ENCODE measurements at places on chromosomes 7 and 10. TPM values are rescaled to one million over a fixed set of nuclear protein-coding genes. Genes with fewer than 3 reads are reported as not detected.

- H3K27me3 ChIP-seq: no peaks in the 10 kb centered on the region
- H3K27ac ChIP-seq: no peak overlapping the region
- no peak overlapping the region for H3K4me3 ChIP-seq
- H3K36me3 ChIP-seq: no peaks in the 10 kb centered on the region
These were observed 358.8 kb downstream of the CALN1 start for GRCh38 chr7:72053292-72053691.

Gene PAX4
- not detected for total RNA-seq

DNA sequence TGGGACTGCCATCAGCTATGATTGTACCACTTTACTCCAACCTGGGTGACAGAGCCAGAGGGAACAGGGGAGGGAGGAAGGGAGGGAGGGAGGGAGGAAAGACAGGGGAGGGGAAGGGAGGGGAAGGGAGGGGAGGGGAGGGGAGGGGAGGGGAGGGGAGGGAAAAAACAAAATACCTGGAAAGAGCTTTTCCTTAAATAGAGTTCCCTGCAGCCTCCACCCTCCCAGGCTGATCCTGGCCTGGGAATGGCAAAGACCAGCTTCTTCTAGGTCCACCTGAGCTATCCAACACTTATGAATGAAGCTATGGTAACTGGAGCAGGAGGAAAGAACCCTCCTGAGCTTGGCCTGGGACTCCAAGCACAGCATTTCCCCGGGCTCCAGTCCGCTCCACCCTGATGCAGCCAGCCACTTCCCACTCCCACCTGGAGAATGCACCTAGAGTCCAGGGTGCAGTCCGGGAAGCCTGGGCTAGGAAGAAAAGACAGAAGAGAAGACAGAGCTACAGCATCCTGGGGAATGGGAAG is 66.1 kb downstream of the GRID1 start:
- no peak overlapping the region for H3K27ac ChIP-seq
- no peaks in the 10 kb centered on the region for H3K36me3 ChIP-seq
- DNase-seq: no peak
- no peak overlapping the region for H3K4me3 ChIP-seq

DNA sequence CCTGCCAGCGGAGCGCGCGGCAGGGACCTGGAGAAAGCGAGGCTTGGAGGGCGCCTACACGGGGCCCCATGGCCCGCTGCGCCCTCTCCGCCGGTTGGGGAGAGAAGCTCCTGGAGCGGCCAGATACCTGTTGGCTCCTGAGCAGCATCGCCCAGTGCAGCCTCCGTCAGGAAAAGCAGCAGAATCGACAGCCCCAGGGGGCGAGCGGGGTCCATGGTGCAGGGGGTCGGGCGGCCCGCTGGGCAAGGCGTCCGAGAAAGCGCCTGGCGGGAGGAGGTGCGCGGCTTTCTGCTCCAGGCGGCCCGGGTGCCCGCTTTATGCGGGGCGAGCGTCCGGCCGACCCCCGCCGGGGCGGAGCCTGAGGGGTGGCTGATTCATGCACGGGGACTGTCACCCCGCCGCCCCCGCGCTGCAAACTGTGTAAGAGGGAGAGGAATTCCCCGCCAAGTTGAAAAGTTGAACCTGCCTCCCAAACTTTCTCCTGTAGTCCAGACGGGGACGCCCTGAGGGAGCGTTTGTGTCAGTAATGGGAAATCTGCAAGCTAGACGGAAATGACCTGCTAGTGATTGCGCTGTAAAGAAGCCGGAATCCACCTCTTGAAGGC is at the start of gene TFPI2:
Gene TFPI2, minus strand, starts transcription at position 290 of the 605 bp plus-strand sequence. Its CDS starts 75 bp downstream, at position 215.
- peak within 1 kb of the TSS; percentile 69 for H3K4me3 ChIP-seq
- no peak within 1 kb of the TSS for H3K27ac ChIP-seq
- H3K36me3 ChIP-seq: no peaks in the 10 kb centered on the region
- DNase-seq: no peak
- peaks cover 2% of the 10 kb centered on the region for H3K27me3 ChIP-seq

DNA sequence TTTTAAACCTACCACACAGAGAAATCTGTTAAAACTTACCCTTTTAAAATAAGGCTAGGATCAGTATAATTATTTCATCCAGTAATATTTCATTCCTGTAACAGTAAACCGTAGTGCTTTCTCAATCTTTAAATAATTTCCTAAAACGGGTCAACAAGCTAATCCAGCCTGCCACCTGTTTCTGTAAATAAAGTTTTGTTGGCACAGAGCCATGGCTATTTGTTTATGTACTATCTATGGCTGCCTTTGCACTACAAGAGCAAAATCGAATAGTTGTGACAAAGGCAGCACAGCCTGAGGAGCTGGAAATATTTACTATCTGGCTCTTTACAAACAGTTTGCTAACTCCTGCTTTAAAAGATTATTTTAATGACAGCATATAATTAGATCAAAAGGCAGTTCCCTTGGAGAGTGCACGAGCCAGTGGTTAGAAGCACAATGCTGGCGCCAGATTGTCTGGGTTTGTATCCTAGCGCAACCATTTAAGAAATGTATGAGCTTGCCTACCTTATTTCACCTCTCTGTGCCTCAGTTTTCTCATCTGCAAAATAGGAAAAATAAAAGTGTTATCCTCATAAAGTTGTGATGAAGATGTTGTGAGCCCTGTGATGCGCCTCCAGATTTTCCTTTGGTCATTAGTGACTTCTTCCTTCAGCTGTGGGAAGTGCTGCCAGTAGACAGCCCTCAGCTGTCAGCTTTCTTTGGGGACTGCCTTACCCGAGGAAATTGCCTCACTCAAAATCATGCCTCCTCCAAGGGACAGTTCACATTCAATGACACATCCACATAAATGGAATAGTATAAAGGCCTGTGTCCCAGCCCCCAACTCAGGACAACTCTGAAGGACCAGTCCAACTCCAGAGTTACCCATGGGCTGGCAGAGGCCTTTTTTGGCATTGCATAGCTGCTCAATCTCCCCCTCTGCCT is 11.8 kb upstream of the MIOS start:
- H3K4me1 ChIP-seq: no peaks in the 10 kb centered on the region
- no peak overlapping the region for H3K27ac ChIP-seq
- no peak for DNase-seq
- no peak overlapping the region for H3K4me3 ChIP-seq
- H3K27me3 ChIP-seq: no peaks in the 10 kb centered on the region

- H3K4me1 ChIP-seq: peaks cover 3% of the 10 kb centered on the region
- H3K27me3 ChIP-seq: no peaks in the 10 kb centered on the region
- no peaks in the 10 kb centered on the region for H3K36me3 ChIP-seq
- no peak for DNase-seq
- no peak overlapping the region for H3K27ac ChIP-seq
These were observed 13.9 kb downstream of the DNAJC1 start for GRCh38 chr10:21989453-21990154.

DNA sequence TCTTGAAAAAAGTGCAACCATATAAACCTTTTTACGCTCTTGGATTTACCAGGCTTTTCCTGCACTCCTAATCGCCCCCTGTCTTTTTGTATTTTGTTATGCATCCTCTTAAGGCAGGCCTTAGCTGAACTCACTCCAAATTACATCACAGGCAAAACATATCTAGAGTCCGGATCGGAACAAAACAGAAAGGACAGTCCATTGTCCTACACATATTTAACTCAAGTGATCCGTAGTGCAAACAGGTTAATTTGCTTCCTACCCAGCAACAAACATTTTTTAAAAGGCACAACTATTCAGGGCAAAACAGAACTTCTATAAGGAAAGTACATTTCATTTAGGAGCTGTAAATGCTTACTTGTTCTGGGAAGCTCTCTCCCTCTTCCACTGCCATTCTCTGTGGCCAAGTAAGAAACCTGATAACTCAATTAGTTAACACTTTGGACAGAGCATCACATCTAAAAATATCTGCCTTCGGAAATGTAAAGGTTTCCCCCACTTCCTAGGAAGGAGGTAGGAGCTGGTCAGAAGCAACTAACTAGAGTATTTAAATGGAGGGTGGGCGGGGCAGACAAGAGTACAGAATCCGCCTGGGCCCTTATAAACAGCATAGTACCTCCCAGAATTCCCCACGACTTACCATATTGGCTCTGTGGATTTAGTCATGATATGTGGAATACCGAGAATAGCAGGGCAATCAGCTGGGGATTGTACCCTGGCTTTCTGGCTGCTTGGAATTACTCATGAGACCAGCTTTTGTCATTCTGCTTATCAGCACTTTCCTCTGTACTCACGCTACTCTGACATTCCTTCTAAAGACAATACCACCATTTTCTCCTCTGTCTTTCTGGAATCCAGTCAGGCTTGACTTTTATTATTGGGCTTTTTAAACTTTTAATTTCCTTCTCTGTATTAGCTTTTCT is 89.5 kb downstream of the ANK3 start:
- no peak for DNase-seq
- no peak overlapping the region for H3K4me3 ChIP-seq
- H3K4me1 ChIP-seq: no peaks in the 10 kb centered on the region
- H3K27ac ChIP-seq: no peak overlapping the region

Gene TDRD1
- 0.37 TPM for total RNA-seq

DNA sequence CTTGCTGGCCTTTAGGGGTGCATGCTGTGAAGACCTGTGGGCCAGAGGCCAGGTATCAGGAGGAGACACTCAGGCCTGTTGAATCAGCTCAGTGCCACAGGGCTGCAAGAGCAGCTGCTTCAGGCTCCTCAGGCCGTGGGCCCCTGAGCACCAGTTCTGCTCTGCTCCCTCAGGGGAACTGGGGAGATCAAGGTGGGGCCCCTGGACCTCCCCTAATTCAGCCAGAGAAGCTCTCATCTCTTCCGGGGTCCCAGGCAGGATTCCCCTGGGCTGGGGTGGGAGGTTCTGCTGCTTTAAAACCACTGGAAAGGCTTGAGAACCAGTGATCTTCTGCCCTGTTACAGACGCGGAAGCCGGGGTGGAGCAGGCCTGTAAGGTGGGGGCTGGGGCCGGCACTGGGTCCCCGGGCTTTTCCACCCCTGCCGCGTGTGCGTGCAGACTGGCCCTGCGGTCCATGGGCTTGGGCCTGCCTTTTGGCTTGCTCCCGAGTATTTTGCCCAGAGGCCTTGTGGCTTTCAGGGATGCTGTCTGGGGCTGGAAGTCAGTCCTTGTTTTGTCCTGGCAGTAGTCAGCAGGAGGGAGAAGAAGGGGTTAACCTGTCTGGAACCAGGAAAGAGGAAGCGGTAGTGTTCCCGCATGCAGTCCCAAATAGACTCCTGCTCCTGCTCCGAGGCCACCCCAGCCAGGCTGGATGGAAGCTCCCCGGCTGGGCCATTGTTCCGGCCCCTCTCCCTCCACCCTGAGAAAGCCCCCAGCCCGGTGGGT is 74.3 kb downstream of the LHPP start:
- peaks cover under 1% of the 10 kb centered on the region for H3K27me3 ChIP-seq
- no peak for DNase-seq
- no peak overlapping the region for H3K4me3 ChIP-seq
- H3K4me1 ChIP-seq: no peaks in the 10 kb centered on the region
- H3K36me3 ChIP-seq: peaks cover 3% of the 10 kb centered on the region
- no peak overlapping the region for H3K27ac ChIP-seq

DNA sequence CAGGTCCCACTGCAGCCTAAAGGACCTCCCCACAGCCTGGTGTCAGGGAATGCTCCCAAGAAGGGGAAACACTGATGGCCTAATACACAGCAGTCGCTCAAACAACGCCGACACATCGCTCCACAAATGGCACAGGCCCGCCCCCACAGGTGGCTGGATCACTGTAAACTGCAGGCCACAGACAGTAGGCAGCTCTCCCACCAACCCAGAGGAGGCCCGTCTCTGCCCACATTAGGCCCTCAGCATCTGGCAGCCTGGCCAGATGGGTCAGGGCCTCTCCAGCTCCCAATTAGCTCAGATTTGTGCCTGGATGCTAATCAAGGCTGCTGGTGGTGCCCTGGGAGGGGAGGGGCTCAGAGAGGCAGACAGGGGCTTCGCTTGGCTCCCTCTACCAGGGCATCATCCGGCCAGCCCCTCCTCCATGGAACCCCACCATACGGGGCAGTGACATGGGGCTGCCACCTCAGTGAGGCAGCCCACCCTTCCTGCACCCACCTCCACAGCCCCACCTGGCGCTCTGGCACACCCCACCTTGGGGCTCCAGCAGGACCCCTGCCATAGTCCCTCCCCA is 42.7 kb downstream of the CAMK2B start:
- DNase-seq: no peak
- no peaks in the 10 kb centered on the region for H3K4me1 ChIP-seq
- no peak overlapping the region for H3K27ac ChIP-seq
- no peaks in the 10 kb centered on the region for H3K27me3 ChIP-seq
- H3K36me3 ChIP-seq: no peaks in the 10 kb centered on the region

- DNase-seq: no peak
- H3K27me3 ChIP-seq: peaks cover 2% of the 10 kb centered on the region
These were observed 19.8 kb upstream of the ADRA2A start for GRCh38 chr10:111057006-111057405.

Gene OR6V1
- not detected for total RNA-seq

DNA sequence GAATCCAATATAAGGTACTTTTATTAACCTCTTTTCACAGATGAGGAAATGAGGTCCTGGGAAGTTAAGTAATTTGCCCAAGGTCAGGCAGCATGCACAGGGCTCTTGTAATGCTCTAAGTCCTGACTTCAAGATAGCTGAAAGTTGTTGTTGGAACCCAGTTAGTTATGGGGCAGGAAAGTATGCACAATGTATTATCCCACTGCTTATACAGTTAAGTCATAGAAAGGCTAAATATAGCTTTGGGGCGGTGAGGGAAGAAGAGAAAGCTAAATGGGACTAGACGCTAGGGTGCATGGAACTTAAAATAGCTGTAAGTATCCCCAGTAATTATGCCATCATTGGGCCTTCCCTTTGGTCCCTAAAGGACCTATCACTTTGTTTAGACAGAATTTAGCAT is 9.2 kb downstream of the GLCCI1 start:
- no peaks in the 10 kb centered on the region for H3K36me3 ChIP-seq
- H3K27me3 ChIP-seq: no peaks in the 10 kb centered on the region
- H3K27ac ChIP-seq: no peak overlapping the region
- H3K4me3 ChIP-seq: no peak overlapping the region
- peaks cover 19% of the 10 kb centered on the region for H3K4me1 ChIP-seq

- peaks cover 7% of the 10 kb centered on the region for H3K4me1 ChIP-seq
- H3K27me3 ChIP-seq: no peaks in the 10 kb centered on the region
- H3K4me3 ChIP-seq: peak overlapping the region; percentile 87
- peaks cover 6% of the 10 kb centered on the region for H3K36me3 ChIP-seq
- DNase-seq: peak; percentile 82
These were observed 1.1 kb downstream of the DDIT4 start for GRCh38 chr10:72274730-72275350.

DNA sequence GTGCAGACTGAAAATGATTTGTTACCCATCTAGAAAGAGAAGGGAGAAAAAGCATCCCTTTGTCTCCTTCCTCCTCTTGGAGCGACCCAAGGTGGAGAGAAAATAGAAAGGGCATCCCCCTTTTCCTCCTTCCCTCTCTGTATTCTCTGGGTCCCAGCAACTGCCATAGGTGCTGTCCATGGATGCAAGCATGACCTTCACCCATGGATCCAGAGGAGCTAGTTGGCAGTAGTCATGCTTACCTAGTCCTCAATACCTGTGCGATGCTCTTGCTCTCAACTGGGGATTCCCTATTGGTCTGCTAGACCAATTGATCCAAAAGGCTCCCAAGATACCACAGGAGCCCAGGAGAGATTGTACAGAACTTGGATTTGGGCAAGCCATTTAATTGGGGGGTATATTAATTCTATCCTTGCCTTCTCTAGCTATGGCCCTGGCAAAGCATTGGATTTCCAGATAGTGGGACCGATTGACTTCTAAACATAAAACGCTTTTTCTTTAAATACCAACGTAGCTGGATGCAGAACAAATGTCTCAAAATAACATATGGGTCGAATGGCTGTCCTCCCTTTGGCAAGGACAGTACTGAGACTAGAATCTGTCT is 547.8 kb upstream of the IGFBP3 start:
- no peaks in the 10 kb centered on the region for H3K27me3 ChIP-seq
- no peaks in the 10 kb centered on the region for H3K4me1 ChIP-seq
- H3K36me3 ChIP-seq: no peaks in the 10 kb centered on the region
- H3K27ac ChIP-seq: no peak overlapping the region
- H3K4me3 ChIP-seq: no peak overlapping the region

Gene LRRC17
- total RNA-seq: 0.18 TPM

GRCh38 chr7:36677769-36678437 is 46.4 kb downstream of the AOAH start:
- no peak overlapping the region for H3K4me3 ChIP-seq
- H3K4me1 ChIP-seq: peaks cover 17% of the 10 kb centered on the region
- no peak for DNase-seq

Data from T-cell (primary cell).